Uterus (tissue), 4 donors: ENCODE measurements at places on chromosomes 6 and 20. TPM values are rescaled to one million over a fixed set of nuclear protein-coding genes. Genes with fewer than 3 reads are reported as not detected.

GRCh38 chr20:40294175-40294574, 394.9 kb downstream of the MAFB start:
- no peaks in the 10 kb centered on the region for H3K4me1 ChIP-seq
- H3K36me3 ChIP-seq = no peaks in the 10 kb centered on the region
- H3K27ac ChIP-seq = peak overlapping the region; percentile 20
- H3K4me3 ChIP-seq = no peak overlapping the region
- DNase-seq = peak; percentile 17

DNA sequence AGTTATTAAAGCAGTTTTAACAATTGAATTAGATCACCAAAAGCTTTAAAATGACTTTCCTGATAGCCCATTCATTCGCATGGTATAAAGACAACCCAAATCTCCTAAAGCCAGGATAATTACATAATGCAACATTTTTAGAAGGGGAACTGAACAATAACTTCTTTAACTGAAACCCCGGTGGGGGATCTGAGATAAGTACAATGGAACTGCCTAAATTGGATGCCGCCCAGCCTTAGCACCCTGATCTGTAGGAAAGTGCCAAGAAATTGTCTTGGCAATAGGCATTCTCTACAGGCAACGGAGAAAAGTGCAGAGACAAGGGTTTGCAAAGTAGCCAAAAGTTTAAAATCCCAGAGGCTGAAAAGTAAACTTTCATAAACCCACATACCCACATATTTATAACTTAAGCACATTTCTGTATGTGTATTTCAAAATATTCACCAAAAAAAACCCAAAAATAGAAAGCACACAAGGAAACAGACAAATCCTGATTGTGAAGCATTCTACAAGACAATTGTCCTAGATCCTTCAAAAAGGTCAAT, 98.8 kb upstream of the BEND6 start:
- no peak overlapping the region for H3K4me3 ChIP-seq
- H3K4me1 ChIP-seq = no peaks in the 10 kb centered on the region
- H3K27me3 ChIP-seq = no peaks in the 10 kb centered on the region
- H3K36me3 ChIP-seq = no peaks in the 10 kb centered on the region

- DNase-seq = peak; percentile 41
- H3K36me3 ChIP-seq = no peaks in the 10 kb centered on the region
- H3K4me1 ChIP-seq = peaks cover 7% of the 10 kb centered on the region
- peak overlapping the region; percentile 79 for H3K27ac ChIP-seq
- H3K4me3 ChIP-seq = no peak overlapping the region
These were observed 82.3 kb downstream of the GMPR start for GRCh38 chr6:16320533-16321340.

DNA sequence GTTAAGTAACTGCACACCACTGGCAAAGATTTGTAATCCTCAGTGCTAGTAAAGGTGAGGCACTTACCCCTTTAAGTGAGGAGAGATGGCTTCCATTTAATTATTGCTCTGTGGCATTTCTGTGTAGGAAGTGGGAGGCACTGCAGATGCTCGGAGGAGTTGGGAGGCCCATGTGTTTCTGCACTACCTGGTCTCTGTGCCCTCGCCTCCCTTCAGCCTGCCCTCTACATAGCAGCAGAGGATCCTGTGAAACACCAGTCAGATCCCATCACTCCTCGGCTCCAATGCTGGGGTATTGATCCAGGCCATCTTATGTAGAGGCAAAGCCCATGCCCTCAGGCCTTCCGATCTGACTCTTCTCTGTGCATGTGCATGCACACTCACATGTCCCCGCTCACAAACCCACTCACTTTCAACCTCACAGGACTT, 67.0 kb downstream of the SLX4IP start:
- H3K4me1 ChIP-seq = peaks cover 16% of the 10 kb centered on the region
- no peak for DNase-seq
- H3K4me3 ChIP-seq = no peak overlapping the region

GRCh38 chr6:157774153-157775135, 48.6 kb upstream of the SNX9 start:
- H3K4me3 ChIP-seq = no peak overlapping the region
- no peaks in the 10 kb centered on the region for H3K36me3 ChIP-seq
- no peaks in the 10 kb centered on the region for H3K27me3 ChIP-seq
- no peaks in the 10 kb centered on the region for H3K4me1 ChIP-seq
- no peak overlapping the region for H3K27ac ChIP-seq

- H3K36me3 ChIP-seq = no peaks in the 10 kb centered on the region
- DNase-seq = no peak
- H3K27ac ChIP-seq = no peak overlapping the region
- H3K4me1 ChIP-seq = no peaks in the 10 kb centered on the region
These were observed 28.9 kb upstream of the SCGN start for GRCh38 chr6:25623065-25623464.

RNF39 gene
- total RNA-seq = 0.21 TPM

CPNE5 gene
- 33.8 TPM for total RNA-seq

BPI gene
- total RNA-seq = 3.5 TPM

FLOT1 gene
- total RNA-seq = 47.1 TPM

FOXA2 gene
- total RNA-seq = not detected

ZFP57 gene
- total RNA-seq = 0.24 TPM

TJAP1 gene
- 12.8 TPM for total RNA-seq

GSTA5 gene
- not detected for total RNA-seq
